ENCODE measurements at places on chromosomes 5 and 9.

DNA sequence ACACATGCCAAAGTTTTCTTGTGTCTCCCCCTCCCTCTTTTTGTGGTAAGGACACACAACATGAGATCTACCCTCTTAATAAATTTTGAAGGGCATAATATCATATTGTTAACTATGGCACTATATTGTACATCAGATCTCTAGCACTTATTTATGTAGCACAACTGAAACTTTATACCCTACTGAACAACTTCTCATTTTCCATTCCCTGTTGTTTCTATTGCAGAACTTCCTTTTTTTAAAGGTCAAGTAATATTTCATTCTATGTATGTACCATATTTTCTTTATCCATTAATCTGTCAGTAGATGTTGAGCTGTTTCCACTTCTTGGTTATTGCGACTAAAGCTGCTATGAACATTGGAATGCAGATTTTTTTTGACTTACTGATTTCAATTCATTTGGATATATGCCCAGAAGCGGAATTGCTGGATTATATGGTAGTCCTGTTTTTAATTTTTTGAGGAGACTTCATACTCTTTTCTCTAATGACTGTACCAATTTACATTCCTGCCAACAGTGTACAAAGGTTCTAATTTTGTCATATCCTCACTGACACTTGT lies 305.3 kb downstream of the PRR16 start:
- no peak for DNase-seq

DNA sequence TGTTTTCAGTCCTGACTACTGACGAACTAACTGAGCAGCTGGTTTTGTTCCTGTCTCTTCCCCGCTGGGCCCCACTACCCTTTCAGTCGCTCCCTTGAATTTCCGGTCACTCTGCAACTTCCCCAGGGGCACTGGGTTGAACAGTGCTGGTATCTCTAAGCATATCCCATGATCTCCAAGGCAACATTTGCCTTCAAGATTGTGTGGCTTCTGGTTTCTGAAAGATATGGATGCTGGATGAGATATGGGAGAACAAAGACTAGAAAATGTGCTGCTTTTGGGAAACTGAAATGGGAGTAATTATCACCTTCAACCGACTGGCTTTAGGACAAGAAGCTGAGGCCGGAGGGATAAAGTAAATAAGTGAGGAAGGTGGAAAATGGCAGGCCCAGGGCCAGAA lies 258.2 kb upstream of the PIK3R1 start:
- no peak for DNase-seq

GRCh38 chr5:73962801-73963425 lies 336.9 kb downstream of the ARHGEF28 start:
- DNase-seq: no peak

GRCh38 chr9:92055624-92056023 lies 59.6 kb downstream of the SPTLC1 start:
- DNase-seq: no peak

DNA sequence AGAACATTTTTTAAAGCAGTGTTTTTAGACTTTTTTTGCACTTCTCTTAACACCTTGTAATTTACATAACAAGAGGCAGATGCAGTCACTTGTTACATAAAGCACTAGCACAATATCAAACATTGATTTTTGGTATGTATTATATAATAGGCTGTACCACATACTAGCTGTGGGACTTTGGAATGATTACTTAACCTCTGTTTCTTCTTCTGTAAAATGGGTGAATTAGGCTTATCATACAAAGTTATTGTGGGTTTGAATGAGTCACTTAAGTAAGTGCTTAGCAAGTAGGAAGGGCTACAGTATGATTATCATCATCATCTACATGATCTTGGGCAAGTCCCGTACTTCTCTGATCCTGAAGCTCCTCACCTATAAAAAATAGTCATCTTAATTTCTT lies 2.1 kb downstream of the FAM81B start:
- no peak for DNase-seq

- no peak for DNase-seq
These were observed 88.7 kb downstream of the BASP1 start for GRCh38 chr5:17305964-17306725.

Data from stimulated activated CD4-positive, alpha-beta T cell treated with anti-CD3 and anti-CD28 coated beads, Interleukin-1b, Interleukin-23, amount 100 ng/mL, for 1 hour (primary cell).